ENCODE measurements at places on chromosomes 13 and 19.

GRCh38 chr13:21282065-21282464, 105.6 kb downstream of the MRPL57 start:
- no peak for DNase-seq

DNA sequence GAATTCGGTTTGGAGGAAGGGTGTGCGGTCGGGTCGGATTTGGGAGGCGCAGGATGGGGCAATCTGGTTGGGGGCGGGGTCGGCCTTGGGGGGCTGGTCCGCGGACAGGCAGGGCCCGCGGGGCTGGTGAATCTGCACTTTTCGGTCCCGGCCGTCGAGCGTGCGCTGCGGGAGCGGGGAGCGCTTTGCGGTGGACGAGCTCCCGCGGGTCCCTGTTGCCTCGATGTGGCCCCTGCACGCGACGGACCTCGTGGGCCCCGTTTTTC, 11.9 kb downstream of the PEAK3 start:
- DNase-seq = no peak

GRCh38 chr13:107900775-107901174, 314.6 kb downstream of the LIG4 start:
- no peak for DNase-seq

DNA sequence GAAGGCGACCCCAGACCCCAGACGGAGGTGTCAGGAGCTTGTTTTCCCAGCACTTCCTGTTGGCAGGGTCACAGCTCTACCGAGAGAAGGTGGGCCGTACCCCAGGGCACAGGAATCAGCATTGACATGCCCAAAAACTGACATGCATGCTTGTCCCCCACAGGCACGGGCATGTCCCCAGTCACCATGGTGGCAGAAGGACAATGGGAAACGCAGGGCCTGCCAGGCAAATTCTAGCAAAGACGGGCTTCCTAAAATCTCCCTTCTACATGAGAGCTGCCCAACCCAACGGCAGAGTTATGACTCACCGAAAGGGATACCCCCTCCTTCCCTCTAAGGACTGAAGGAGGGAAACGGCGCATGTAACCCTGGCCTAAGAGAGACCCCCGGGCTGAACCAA, 18.5 kb downstream of the TSHZ3 start:
- no peak for DNase-seq

- DNase-seq = no peak
Observed at GRCh38 chr19:35246466-35247092, 2.2 kb upstream of the LSR start.

GRCh38 chr19:46726971-46727501, 10.1 kb upstream of the PRKD2 start:
- no peak for DNase-seq

DNA sequence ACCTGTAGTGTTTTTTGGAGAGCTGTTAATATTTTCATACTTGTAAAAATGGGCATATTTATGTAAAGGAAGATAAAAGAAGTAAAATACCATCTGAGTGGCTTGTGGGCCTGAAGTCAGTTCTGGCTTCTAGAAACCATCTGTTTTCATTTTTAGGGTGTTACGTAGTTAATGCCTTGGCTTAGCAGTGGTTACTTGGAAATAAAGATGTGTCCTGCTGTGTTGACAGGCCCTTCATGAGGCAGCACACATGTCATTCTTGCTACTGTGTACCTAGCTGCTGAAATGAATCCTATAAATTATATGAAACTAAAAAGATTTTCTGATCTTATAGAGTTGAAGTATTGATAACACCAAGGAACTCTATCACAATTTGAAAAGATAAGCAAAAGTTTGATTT, 16.0 kb downstream of the ILF3 start:
- no peak for DNase-seq

DNA sequence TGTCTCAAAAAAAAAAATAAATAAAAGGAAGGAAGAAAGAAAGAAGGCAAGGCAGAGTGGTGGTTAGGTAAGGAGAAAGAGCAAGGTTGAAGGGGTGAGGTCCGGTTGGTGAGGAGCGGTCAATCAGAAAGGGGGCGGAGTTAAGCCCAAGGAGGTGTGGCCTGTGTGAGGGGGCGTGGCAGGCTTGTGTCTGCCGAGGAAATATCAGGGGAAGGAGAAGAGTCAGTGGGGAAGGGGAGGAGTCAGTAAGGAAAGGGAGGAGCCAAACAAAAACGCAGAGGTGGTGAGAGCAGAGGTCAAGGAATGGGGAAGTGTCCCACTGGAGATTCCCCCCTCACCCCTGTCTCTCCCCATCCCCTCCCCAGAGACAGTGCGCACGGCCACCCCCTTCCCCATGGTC, 5.9 kb downstream of the CACNG7 start:
- no peak for DNase-seq

DNA sequence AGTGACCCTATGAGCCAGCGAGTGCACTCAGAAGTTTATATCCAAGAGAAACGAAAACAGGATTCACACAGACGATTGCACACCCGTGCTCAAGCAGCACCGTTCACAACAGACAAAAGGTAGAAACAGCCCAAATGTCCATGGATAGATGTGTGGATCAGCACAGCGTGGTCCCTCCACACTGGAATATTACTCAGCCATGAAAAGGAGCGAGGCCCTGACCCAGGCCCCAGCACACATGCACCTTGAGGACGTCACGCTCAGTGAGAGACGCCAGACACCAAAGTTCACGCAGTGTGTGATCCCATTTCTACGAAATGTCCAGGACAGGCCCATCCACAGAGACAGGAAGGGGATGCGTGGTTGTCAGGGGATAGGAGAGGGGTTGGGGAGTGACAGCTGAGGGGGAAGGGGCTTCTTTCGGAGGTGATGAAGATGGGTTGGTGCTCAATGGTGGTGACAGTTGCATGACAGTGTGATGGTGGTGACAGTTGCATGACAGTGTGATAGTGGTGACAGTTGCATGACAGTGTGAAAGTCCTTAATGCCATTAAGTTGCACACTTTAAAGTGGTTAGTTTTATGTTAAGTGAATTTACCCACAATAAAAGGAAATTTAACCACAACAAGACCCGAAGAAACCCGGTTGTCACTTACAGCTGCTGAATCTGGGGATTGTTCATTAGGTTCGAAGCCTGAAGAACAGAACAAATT, 18.9 kb upstream of the SLC39A3 start:
- no peak for DNase-seq

DNA sequence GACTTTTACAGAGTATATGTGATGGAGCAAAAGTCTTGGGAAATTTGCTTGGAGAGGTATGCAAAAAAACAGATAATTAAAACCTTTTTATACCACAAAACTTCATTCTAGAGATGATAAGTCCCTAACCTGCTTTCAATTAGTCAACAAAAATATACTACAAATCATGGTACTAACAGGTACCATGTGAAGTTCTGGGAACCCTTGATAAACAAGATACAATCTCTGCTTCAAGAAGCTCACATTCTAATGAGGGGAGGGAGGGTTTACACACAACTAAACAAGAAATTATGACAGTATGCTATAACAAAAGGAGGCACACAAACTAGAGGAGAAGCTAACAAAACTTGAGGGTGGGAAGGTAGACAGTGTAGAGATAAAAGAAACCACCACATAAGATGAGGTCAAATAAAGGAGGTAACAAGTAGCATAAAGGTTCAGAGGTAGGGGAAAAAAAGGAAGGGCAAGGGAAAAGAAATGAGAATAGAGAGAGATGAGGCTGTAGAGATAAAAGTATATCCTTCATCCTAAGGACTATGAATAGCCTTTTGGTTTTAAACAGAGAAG, 91.4 kb downstream of the MYCBP2 start:
- DNase-seq = no peak

GRCh38 chr13:21639561-21639960, 31.3 kb upstream of the FGF9 start:
- no peak for DNase-seq

DNA sequence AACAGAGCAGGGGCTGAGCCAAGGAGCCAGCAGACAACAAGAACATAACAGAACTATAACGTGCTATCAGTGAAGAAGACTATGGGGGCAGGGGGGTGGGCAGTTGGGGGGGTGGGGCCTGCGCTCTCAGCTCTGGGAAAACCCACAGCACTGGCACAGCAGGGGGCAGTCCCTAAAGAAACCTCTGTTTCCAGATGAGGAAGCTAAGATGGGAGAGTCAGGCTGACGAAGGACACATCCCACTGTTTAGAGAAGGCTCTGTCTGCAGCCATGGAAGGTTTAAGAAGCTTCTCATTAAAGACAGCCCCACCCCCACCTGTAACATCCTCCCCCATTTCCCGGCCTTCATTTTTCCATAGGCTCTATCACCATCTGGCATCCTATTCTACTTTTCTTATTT, 7.1 kb upstream of the DOCK9 start:
- DNase-seq = no peak

GRCh38 chr19:34193439-34193838, 21.1 kb downstream of the LSM14A start:
- DNase-seq = no peak

Measured in GDM1 (cell line).